ENCODE measurements at places on chromosomes 12 and 14.
A peak's percentile ranks its signal among the peaks of the same experiment; 100 is the strongest.

- DNase-seq: no peak
These were observed 12.4 kb downstream of the BEST3 start for GRCh38 chr12:69686731-69687130.

- DNase-seq: peak; percentile 77
These were observed 232.1 kb downstream of the MSRB3 start for GRCh38 chr12:65510584-65511050.

GRCh38 chr12:88553941-88554658, 26.2 kb downstream of the KITLG start:
- DNase-seq: no peak

DNA sequence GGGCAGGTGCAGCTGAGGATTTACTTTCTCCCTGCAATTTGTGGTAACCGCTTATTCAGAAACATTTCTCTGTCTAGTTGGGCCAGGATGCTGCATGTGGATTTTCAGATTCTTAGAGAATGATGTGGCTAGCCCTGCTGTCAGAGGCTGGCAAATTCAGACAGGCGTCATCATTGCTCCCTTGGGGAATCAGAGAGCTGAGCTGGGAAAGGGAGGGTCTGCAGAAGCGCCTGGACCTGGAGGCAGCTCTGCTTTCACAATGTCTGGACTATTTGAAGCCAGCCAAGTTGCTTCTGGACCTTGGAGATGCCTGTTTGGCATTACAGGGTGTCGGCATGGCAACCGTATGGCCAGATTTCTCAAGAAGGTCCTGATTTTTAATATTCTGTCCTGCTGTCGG, 3.4 kb downstream of the GALNT16 start:
- no peak for DNase-seq

GRCh38 chr14:68279777-68280233, 460.2 kb downstream of the RAD51B start:
- DNase-seq: no peak

GRCh38 chr12:18805516-18806248, 67.8 kb downstream of the CAPZA3 start:
- peak; percentile 61 for DNase-seq

- peak; percentile 50 for DNase-seq
These were observed 527 bp downstream of the CAMKK2 start for GRCh38 chr12:121295746-121296617.

- no peak for DNase-seq
These were observed 6.2 kb downstream of the IRF2BPL start for GRCh38 chr14:77022236-77022852.

- no peak for DNase-seq
These were observed 131.2 kb downstream of the HMGA2 start for GRCh38 chr12:65955452-65955851.
